HFFc6 (cell line): ENCODE measurements at places on chromosomes 3 and 15.

DNA sequence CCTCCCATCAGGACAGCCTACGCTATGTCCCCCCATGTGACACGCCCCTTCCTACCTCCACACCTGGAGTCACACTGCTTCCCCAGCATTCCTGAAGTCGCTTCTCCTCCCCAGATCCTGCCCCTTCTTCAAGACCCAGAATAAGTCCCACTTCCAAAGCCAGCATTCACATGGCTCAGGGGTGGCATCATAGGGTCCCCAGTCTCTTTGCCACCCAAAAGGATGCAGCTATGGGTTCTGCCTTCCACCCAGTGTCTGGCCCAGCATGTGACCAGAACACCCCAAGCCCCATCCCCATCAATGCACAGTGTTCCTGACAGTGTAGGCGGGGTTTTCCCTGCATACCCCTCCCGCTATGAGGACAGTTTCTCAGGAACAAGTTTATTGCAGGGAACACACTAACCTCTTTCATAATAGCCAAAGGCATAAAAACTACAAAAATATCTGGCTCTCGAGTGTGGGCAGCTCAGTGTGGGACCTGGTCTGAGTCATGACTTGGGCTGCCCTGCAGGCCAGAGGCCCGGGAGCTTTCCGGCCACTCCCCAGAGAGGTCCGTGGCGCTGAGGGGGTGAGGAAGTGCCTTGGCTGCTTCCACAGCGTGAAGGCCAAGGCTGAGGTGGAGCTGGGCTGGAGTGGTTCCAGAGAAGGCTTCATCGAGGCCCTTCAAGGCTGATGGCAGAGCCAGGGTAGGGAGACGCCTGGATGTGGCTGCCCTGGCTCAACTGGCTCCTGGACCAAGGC lies 5.8 kb downstream of the ISLR start:
- peak; percentile 95 for DNase-seq

DNA sequence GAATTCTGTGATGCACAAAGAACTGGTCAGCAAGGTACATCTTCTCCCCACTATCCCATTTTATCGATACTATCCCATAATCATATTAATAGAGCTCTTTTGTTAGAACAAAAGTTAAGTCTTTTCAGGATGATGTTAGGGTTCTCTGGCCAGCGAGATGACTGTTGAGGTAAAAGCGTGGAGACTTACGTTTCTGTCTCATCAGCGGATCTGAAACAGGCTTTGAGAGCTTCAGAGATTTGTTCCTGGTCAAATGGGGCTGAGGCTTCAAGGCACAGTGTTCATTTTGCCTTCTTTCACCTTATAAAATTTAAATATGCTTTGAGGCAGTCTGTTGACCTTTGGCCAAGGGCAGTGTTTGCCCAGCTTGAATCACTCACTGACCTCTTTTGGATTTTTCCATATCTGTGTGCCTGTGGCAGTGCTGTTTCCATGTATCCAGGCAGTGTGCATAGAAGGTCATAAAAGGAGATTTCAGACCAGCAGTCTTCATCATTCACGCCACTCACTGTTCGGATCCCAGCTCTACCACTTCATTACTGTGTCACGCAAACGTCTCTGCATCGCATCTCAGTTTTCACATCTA lies 3.1 kb downstream of the ADAMTSL3 start:
- no peak for DNase-seq

DNA sequence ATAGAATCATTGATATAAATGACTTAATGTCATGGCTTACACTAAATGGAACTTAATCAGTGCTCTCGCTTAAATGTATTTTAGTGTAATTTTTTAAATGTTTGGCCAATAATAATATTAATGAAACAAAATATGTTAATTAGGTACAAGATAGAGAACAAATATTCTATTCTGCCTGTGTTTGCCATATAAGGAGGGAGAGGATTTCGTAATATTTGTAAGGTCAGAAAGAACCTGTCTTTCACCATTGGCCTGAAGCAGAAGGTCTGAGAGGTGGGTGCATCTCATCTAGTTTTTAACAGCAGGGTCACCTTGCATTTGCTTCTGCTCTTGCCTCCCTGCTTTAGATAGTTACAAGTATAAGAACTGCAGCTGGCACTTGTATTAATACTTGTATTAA lies 2.5 kb downstream of the GPR87 start:
- DNase-seq: no peak

DNA sequence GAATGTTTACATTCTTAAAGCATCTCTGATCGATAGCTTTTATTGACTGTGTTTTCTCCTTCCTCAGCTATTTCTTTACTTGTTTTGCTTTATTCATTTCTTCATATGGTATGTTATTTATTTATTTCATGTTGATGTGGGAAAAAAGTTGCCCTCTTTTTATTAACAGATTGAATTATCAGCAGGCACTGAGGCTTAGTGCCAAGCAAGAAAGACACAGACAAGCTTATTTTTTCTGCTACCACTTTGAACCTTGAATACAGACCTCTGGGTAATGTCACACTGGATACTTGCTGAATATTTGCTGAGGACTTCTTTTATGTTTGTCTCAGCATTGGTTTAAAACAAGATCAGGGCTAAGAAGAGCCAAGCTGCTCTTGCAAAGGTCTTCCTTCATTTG lies 162.0 kb upstream of the CNTN6 start:
- no peak for DNase-seq

- no peak for DNase-seq
Observed at GRCh38 chr3:39191111-39191510, 1.3 kb downstream of the XIRP1 start.

DNA sequence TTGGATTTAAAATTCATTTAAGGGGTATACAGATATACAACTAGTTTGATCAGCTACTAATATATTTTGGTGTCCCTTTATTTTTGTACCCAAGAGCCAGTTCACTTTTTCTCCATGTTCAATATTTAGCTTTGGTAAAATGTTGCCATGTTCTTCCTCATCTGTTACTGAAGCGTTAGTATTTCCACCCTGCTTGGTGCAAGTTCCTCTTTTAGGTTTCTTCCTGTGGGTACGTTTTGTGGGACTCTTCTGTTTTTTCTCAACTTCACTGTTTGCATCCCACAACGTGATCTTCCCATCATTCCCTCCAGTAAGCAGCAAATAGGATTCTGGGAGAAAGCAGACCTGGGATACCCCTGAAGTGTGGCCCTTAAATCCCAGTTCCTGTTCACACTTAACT lies 14.1 kb downstream of the WDR53 start:
- no peak for DNase-seq

GRCh38 chr3:30988769-30989168 lies 94.3 kb upstream of the GADL1 start:
- no peak for DNase-seq

DNA sequence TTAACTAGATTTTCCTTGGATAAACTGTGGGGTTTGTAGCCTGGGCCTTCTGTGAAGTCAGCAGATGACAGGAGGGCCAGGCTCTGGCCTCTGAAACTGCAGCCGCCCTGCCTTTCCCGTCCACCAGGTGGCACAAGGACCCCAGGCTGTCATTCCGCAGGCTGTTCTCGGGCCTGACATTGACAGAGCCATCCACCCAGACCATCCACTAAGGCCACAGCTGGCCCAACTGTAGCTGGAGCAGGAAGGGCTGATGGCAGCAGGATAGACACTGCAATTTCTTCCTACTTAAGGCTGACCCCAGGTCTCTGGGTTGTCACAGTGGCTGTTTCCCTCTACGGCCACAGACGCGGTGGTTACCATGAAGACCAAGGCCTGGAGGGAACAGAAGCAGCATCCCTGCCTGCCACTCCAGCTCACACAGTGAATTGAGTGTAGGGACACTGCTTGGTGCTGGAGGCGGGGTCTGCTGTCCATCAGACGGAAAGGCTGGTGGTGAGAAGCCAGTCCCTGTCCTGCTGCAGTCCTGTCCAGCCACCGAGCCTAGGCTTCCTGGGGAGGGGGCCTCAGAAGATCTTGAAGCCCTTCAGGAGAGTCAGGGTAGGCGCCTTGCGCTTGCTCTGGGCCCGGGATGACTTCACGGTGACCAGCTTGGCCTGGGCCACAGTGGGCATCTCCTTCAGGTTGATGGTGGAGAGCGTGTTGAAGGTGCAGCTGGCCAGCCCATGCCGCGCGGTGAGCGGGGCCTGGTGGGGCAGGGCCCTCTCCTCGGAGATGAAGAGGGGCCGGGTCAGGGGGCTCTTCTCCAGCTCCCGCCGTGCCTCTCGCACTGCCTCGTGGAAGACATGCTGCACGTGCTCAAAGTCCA lies 9.4 kb downstream of the SLC51B start:
- DNase-seq: peak; percentile 50

GRCh38 chr3:115861166-115861733 lies 237.9 kb downstream of the GAP43 start:
- DNase-seq: no peak

DNA sequence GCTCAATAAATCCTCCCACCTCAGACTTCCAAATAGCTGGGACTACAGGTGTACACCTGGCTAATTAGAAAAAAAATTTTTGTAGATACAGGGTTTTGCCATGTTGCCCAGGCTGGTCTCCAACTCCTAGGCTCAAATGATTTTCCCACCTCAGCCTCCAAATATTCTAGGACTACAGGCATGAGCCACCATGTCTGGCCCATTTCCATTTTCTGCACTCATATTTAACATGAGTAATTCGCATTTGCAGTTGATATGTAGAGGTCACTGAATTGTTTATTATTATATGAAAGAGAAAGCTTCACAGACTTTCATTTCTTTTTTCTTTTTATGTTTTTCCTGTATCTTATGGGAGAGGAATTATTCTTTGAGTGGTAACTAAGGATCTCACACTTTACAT lies 492.7 kb downstream of the CNTN3 start:
- DNase-seq: no peak

GRCh38 chr3:189902230-189903186 lies 218.2 kb downstream of the P3H2 start:
- DNase-seq: no peak

DNA sequence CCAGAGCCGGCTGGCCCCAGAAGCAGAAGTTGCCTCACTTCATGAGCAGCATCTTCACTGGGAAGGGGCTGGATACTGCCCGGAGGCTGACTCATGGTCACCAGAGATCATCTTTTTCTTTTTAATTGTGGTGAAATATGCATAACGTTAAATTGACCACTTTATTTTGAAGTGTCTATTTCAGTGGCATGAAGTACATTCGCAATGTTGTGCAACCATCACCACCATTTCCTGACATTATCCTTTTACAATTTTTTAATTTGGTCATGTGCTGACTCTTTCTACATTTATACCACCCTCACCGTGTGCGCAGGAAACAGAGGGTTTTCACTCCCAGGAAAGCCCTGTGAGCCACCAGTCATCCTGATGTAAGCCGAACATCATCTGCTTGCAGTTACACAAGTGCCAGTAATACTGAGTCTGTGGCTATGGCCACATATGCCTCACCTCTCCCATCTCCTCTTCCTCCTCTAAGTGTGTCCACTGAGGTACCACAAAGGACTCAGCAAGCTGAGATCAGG lies 51.6 kb upstream of the ABHD17C start:
- peak; percentile 16 for DNase-seq

DNA sequence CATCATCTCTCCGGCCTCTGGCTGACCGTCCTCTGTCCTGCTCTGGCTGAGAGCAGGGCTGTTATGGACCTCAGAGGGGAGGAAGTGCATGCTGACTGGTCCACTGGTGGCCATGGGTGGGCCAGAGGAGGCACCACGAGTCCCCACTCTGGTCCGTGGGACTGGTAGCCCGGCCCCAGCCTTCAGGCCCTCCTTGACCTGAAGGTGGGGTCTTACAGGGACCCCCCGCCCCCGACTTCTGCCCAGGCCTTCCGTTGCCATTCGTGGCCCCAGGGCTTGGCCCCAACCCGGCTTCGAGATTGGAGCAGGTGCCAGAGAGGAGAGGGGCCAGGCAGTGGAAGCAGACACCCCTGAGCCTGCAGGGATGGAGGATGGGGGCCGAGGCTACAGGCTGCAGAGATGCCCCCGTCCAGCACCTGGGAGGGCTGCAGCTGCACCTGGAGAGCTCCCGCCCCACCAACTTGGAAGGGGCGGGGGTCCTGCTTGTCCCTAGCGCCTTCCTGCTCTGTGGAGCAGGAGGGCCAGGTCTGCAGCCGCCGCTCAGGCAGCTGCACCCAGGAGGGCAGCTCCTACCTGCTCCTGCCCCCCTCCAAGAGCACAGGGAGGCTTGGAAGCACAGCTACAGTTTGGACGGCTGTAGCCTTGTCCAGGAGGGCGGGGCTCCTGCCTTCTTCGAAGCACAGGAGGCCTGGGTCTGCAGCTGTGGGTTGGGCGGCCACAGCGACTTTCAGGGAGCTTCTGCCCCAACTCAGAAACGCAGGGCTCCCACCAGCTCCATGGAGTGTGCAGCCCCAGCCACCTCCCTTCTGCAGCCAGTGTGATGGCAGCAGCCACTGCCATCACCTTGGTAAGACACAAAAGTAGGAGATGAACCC lies 142.5 kb downstream of the KLF13 start:
- DNase-seq: no peak

- DNase-seq: no peak
Observed at GRCh38 chr3:27511724-27512422, 27.7 kb upstream of the SLC4A7 start.

DNA sequence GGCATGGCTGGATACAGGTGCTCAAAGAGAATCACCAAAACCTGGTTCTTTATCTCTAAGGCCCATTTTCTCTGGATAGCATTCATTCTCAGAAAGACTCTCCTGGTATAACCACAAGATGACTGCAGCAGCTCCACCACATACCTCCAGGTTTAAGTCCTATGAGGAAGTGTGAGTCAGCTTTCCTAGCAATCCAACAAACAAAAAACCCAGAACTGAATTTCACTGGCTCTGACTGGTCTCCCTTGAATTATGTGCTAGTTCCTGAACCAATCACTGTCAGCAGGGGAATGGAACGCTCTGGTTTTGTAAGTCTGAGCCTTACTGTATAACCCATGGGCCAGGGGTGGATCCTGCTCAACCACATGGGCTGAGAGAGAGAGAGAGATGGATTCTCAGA lies 27.2 kb downstream of the MRPL46 start:
- peak; percentile 78 for DNase-seq

GRCh38 chr15:62559381-62559733 lies 394.3 kb upstream of the C2CD4B start:
- DNase-seq: no peak

DNA sequence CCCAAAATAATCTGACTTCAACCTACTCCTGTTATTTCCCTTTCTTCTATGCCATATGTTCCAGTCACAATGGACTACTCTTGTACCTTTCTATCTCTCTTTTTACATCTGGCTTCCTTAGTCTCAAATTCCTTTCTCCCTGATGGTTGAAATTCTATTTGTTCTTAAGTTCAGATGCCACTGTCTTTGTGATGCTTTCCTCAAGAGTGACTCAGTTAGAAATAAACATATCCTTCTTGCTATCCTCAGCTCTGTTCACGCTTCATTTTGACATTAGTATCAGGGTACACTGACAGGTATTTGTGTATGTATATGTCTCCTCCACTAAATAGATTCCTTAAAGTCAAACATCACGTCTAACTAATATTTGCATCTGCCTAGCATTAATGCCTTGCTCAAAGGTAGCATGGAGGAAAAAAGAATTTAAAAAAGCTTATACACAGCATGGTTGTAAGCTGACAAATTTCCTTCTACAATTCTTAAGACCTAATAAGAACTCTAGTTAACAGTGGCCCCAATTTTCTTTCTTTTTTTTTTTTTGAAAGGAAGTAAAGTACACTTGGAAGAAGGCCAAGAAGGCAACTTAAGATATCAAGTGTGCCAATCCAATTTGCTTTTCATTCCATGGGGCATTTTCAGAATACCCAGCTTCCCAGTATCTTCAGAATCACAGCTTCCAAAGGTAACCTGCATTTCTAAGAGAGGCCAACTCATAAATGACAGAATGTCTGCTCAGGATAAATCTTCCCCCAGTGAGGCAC lies 58.0 kb downstream of the CHAC1 start:
- DNase-seq: no peak
